ENCODE measurements at places on chromosomes 13 and 19.

DNA sequence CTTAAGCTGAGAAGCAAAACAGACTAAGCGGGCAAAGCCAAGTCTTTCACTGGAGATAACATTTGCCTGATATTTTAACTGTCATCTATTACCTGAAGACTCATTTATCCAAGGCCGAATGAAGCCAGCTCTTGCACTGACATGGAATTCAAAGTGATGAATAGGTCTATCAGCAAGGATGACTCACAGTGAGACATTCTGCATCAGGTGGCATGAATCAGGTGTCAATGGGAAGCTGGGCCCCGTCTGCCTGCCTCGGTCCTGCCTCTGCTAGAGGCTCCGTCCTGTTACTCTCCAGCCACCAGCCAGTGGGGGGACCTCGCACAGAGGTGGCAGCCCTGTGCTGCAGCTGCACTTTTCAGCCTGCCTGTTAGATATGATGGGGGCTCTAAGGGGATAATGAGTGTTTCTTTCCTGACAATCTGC, 23.5 kb downstream of the STARD13 start:
- no peak for DNase-seq

DNA sequence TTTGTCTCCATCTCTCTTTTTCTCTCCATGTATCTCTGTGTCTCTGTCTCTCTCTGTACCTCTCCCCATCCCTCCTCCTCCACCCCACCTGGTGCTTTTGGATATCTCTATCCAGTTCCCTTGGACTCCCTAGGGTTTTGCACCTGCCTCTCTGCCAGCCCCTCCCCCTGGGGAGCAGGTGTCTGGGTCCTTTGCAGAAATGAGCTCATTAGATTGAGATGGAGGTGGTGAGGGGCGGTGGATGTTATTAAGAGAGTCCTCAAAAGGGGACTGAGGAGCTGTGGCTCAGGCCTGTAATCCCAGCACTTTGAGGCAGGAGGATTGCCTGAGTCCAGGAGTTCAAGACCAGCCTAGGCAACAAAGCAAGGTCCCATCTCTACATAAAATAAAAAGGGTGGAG, 2.1 kb downstream of the KCNN4 start:
- no peak for DNase-seq

GRCh38 chr13:40221131-40221459, 445.3 kb downstream of the FOXO1 start:
- DNase-seq, result no peak

DNA sequence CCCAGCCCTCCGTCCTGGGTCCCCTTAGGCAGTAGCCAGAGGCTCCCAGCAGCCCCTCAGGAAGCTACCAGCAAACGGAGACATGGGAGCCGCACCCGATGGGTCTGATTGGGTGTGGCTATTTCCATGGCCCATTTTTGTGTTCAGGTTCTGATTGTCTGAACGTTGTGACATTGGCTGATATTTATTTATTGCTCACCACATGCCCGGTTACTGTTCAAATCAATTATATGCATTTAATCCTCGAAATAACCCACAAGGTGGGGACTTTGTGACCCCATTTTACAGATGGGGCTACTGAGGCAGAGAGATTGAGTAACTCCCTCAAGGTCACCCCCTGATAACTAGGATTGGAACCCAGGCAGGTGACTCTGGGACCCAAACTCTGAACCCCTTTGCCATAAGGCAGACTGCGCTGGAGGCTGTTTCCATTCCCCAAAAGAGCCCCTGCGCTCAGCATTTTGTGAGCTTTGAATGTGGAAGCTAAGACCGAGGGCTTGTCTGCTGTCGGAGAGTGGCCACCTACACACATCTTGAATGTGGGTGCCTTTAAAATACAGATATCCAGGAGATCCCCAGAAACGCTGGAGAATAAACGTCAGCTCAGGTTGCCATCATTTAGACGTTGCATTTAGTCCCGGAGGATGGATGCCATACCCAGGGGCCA, 13.6 kb upstream of the MCF2L start:
- DNase-seq, result no peak

DNA sequence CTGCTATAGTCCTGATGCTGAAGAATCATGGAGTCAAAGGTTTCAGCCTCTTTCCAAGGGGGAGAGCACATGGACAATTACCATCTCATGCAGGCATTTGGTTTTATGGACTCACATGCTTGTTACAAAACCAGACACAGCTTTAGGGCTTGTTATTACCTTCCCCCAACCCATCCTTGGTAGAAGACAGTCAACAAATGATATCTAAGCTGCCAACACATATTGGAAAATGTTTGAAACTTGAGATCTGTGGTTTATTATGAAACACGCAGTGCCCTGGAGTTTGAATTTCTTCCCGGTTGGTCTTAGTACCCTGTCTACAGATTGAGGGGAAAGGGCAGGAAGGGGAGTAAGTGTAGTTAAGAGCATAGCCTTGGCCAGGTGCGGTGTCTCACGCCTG, 12.5 kb upstream of the CYP2A6 start:
- DNase-seq, result no peak

- DNase-seq, result no peak
These were observed 72.2 kb downstream of the CDADC1 start for GRCh38 chr13:49319951-49320350.

- DNase-seq, result peak; percentile 75
These were observed 4.6 kb downstream of the TMC4 start for GRCh38 chr19:54168174-54168917.

DNA sequence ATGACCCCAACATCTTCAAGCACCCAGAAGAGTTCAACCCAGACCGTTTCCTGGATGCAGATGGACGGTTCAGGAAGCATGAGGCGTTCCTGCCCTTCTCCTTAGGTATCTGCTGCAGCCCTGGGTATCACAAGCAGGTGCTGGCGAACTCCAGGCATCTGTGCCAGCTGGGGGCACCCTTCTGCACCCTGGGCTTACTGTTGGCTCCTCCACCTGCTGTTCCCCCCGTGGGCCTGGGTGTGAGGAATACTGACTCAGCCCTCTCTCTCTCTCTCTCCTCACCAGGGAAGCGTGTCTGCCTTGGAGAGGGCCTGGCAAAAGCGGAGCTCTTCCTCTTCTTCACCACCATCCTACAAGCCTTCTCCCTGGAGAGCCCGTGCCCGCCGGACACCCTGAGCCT, 13.0 kb downstream of the CYP2S1 start:
- DNase-seq, result no peak

DNA sequence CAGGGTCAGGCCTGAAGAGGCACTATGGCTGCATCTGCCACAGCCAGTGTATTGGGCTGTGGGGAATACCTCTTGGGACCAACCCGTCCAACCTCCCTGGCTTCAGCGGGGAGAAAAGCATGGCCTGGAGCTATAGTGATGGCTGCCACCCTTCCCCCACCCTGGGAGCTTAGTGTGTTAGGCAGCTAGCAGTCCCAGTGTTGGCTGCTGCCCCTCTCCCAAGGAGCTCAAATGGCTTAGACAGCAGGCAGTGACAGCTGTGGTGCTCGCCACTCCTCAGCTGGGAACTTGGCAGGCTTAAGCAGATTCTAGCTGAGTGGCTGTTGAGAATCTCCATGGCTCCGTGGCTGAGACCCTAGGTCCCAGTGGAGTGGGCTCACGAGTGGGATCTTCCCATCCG, 19.7 kb downstream of the ACOD1 start:
- no peak for DNase-seq

- DNase-seq, result no peak
These were observed 29.4 kb upstream of the FBXL3 start for GRCh38 chr13:77056382-77056781.

GRCh38 chr19:9128171-9128570, 1.4 kb upstream of the OR7G3 start:
- no peak for DNase-seq

GRCh38 chr19:48274173-48274572, 4.3 kb downstream of the ZNF114 start:
- no peak for DNase-seq
